ENCODE measurements at places on chromosomes 1 and 21. TPM values are rescaled to one million over a fixed set of nuclear protein-coding genes. Genes with fewer than 3 reads are reported as not detected.

Gene MIS18A
- total RNA-seq: 8.7 TPM

Gene AKR7A2
- total RNA-seq: 90.0 TPM

Gene ATAD3C
- 0.42 TPM for total RNA-seq

Gene MR1
- 9.2 TPM for total RNA-seq

Gene PANK4
- total RNA-seq: 50.0 TPM

Gene CDC20
- 3.5 TPM for total RNA-seq

Gene PLEKHG5
- 35.7 TPM for total RNA-seq

Gene CDA
- 5.7 TPM for total RNA-seq

DNA sequence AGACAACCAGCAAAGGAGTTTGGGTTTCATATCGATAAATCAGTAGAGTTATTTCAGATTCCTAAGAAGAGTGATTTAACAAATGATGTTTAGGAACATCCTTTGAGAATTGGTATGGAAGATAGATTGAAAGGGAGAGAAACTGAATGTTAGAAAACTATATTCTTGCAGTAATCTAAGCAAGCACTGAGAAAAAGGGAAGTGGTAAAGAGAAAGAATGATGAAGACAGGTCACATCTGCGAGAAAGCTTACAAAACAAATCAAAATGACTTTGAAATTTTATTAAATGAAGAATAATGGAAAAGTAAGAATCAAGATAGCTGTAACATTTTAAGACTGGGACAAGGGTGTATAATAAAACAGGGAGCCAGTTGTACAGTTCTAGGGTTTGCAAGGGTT, 177.0 kb downstream of the HS2ST1 start:
- no peak for DNase-seq

DNA sequence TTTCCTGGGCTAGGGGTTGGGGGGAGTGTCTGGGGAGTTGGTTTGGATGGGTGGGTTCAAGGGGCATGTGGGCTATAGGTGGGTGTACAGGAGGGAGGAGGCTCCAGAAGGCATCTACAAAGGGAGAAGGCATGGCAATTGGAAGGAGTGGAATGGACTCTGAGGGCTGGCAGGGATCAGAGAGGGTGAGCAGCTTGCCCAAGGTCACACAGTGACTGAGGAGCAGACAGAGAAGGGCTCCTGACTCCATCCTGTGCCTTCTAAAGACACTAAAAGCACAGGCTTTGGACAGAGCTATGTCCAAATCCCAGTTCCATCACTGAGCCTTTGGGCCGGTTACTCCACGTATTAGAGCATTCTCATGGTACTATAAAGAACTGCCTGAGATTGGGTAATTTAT, 151.8 kb downstream of the PTPRU start:
- no peak for DNase-seq

DNA sequence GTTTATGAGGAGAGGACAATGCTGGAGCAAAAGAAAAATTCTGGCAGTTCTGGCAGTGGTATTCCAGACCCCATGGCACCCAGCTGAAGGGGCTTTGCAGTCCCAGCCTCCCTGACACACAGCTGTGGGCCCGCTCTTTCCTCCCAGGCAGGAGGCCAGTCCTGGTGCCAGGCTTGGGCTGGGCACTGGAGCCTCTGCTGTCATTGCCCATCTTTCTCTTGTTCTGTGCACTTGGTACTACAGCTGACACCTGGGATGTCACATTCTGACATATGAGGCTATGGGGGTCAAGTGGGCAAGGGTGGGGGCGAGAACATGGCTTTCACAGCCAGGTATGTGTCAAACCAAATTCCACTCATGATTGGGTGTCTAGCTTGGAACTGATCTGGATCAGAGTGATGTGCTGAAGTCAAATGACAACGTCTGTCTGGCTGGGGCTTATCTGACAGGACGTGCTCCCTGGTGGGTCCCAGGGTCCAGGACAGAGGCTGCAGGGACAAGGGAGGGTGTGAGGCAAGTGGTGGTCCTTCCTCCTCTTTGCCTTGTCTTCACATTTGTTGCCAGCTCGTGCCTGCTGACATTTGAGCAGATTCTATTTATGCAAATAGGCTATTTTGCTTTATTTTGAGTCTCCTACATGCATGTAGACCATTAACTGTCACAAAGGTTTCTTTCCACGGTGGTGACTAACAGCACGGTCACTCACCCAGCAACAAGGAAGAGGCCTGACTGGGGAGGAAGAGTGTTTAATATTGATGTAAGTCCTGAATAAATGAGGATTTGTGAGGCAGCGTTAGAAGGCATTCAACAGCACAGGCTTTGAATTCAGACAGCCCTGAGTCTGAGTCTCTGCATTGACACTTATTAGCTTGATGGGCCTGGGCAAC, 336.3 kb downstream of the PBX1 start:
- DNase-seq: no peak

GRCh38 chr1:234882898-234883297, 245.7 kb downstream of the TOMM20 start:
- no peak for DNase-seq

DNA sequence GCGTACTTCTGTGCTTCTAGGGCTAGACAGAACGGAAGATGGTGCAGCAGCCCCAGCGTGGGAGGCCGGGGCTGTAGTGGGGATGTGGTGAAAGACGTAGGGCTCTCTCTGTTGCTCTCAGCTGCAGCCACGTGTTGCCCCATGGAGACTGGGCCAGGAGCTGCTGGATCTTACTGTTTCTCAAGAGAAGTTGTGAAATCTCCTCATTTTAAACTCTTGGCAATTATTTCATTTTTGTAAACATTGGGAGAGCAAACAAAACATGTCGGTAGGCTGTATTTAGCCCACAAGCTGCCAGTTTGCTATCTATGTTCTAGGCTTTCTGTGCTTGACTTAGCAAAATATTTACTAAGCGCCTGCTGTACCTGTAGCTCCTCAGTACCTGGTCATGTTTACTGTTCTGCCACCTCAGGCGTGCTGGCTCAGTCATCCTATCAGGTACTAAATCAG, 15.9 kb upstream of the ELOA start:
- peak; percentile 60 for DNase-seq

GRCh38 chr1:106134561-106134960, 921.9 kb upstream of the PRMT6 start:
- no peak for DNase-seq

GRCh38 chr1:172760121-172760520, 101.2 kb downstream of the FASLG start:
- no peak for DNase-seq

DNA sequence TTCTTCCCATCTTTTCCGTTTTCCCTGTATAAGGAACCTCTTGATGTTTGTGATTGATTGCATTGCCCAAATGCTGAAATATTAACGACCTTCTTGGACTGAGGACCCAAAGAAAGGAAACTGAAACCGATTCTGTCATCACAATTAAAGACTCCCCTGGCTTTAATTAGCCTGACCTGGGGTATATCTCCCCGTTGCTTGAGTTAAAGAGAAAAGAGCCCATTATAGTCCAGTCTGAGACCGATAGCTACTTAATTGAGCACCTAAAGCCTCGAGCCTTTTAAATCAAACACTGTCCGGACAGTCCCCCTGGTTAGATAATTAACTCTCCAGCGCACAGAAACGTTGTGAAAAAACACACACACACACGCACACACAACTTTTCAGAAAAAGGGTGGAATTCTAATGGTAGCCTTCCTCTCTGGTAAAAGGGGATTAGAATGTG, 8.0 kb downstream of the LMO4 start:
- no peak for DNase-seq

DNA sequence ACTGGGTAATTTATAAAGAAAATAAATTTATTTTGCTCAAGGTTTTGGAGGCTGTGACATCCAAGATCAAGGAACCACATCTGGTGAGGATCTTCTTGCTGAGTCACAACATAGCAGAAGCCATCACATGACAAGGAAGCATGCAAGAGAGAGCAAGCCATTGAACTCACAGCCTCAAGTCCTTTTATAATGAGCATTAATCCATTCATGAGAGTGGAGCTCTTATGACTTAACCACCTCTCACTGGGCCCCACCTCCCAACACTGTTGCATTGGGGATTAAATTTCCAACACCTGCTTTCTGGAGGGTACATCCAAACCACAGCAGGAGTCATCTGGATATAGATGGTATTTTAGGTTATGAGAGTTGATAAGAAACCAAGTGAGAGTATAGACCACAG, 20.6 kb upstream of the EGLN1 start:
- DNase-seq: no peak

GRCh38 chr1:28882009-28882628, 32.2 kb upstream of the EPB41 start:
- DNase-seq: peak; percentile 83

- DNase-seq: no peak
Measured at GRCh38 chr21:35084869-35085268, 35.8 kb upstream of the RUNX1 start.

GRCh38 chr21:28770867-28771661, 221.6 kb downstream of the LTN1 start:
- no peak for DNase-seq

- no peak for DNase-seq
Measured at GRCh38 chr1:22749919-22750684, 39.5 kb downstream of the EPHB2 start.

Data from tibial nerve (tissue), 4 donors.